Epithelial cell of esophagus (primary cell): ENCODE measurements at places on chromosomes 2 and 18.

GRCh38 chr2:74259191-74259590, 60.8 kb downstream of the MTHFD2 start:
- no peak for DNase-seq

DNA sequence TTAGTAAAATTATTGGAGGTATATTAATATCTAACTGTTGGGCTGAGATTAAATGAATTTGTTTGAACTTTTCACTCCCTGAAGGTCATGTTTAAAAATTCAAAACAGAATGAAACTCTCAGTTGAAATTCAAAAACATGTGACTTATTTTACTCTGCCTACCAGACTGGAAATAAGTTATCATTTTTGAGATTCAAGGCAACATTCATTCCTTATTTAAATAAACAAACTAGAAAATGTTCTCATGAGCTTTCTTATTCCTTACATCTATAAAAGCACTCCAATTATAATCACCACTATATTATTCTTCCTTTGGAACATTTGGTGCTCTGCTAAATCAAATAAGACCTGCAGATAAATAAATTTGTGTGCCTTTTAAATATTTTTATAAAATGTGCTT, 217.8 kb downstream of the CDH2 start:
- DNase-seq, result no peak

GRCh38 chr18:21335927-21336488, 94.0 kb downstream of the GREB1L start:
- no peak for DNase-seq

DNA sequence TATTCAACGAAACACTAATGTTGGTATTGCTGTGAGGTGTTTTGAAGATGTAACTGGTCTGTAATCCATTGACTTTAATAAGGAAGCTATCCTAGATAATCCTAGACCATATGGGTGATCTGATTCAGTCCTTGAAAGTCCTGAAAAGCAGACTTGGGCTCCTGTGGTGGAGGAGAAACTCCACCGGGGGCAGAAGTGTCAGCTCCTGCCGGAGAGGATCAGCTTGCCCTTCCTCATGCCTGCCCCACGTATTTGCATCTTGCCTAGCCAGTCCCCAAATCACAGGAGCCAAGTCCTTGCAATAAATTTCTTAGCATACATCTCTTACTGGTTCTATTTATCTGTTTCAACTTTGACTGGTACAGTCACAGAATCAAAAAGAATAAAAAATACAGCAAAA, 144.2 kb upstream of the DLGAP1 start:
- no peak for DNase-seq

DNA sequence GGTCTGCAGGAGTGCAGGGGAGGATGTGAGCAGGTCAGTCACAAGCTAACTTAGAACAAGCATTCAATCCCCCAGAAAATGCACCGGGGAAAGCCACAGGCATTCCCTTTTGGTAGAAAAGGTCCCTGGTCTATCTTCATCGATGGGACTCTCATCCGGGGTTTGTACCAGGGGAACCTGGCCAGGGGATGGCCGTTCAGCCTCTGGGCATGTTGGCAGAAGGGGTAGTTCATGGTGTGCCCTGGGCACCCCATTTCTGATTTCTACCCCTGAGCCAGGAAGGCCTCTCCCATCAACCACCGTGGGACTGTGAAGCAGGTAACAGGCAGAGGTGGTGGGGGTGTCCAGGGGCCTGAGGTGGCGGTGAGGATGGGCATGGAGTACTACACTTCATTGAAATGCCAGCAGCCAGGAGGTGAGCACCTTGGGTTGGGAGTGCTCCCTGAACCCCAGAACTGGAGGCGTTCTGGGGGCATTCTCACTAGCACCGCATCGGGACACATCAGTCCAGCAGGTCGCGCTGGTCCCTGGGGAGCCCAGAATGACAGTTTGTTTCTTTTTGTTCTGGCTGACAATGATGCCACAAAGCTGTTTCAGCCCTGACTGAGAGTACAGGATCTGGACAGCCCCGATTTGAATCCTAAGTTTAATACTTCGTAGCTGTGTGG, 172.3 kb downstream of the SMAD7 start:
- no peak for DNase-seq

GRCh38 chr2:21281791-21282514, 158.2 kb downstream of the TDRD15 start:
- no peak for DNase-seq

GRCh38 chr2:218089259-218089658, 20.2 kb downstream of the RUFY4 start:
- DNase-seq, result no peak

DNA sequence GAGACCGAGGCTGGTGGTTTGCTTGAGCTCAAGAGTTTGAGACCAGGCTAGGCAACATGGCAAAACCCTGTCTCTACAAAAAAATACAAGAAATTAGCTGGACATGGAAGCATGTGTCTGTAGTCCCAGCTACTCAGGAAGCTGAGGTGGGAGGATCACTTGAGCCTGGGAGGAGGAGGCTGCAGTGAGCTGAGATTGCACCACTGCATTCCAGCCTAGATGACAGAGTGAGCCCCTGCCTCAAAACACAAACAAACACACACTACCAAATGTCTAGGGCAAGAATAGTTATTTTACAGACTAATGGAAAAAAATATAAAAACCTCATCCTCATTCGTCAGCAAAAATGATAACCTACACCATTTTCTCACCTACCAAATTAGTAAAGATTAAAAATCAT, 15.3 kb downstream of the BUB1 start:
- DNase-seq, result no peak

DNA sequence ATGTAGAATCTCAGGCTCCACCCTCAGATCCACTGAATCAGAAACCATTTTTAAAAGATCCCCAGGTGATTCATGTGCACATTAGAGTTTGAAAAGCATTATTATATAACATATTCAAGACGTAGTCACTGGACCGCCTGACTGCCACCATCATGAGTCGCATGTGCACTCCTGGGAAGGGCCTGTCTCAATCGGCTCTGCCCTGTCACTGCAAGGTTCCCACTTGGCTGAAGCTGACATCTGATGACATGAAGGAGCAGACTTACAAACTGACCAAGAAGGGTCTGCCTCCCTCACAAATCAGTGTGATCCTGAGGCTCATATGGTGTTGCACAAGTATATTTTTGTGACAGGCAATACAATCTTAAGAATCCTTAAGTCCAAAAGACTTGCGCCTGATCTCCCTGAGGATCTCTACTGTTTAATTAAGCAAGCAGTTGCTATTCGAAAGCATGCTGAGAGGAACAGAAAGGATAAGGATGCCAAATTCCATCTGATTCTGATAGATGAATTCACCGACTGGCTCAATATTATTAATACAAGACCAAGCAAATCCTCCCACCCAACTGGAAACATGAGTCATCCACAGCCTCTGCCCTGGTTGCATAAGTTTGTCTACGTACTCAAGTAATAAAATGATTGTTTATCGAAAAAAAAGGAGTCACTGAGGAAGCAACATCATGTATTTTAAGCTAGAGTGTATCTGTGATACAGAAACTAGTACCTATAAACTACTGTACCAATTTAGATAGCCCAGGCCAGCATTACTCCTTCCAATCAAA, 26.2 kb downstream of the ATAD2B start:
- DNase-seq, result peak; percentile 89

DNA sequence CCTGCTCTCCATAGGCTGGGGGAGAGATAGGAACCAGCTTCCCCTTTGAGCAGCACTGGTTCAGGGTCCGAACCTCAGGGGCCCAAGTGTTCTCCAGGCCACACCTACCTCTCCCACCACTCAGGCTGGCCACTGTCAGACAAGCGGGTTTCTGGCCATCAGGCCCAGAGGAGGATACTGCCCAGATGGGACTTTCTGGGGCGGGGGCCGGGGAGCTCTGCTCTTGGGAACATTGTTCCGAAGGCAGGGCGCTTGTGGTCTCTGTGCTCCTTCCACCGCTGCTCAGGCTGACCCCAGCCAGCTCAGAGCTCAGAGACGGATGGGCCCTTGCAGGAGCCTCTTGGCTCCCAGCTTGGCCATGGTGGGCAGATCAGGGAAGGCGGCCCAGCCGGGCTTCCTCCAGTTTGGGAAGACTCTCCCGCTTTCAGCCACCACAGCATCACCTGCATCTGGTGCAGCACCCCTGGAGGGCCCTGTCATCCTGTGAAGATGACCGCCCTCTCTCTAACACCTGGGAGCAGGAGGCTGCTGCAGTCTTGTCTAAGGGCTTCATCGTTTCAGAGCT, 5.2 kb upstream of the TRAF3IP1 start:
- no peak for DNase-seq

DNA sequence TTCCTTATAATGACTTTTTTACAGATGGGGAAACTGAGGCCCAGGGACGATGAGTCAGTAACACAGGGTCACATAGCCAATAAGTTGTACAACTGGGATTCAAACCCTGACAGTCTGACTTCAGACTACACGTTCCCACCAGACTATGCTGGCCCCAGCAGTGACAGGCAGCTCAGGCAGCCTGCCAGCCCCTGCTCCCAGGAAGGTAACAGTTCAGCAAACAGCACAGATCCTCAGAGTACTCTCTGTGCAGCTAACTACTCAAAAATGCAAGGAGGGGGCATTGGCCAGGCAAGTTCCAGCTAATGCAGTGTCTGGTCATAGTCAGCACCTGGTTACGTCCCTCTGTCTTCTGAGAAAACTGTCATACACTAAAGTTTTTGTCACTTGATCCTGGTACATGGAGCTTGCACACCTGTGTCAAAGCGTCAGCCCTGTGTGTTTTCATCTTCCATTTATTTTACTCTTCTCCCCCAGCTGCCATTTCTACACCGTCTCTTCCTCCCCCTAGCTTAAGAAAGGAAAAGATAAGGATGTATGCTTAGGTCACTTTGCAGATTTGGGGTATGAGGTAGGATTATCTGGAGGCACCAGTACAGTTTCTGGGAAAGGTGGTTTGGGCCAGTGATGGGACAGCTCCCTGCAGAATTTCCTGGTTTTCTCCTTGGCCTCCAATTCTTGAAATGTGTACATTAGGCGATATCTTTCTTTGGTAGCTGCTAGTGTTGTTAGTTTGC, 4.5 kb downstream of the SMARCAL1 start:
- DNase-seq, result no peak

DNA sequence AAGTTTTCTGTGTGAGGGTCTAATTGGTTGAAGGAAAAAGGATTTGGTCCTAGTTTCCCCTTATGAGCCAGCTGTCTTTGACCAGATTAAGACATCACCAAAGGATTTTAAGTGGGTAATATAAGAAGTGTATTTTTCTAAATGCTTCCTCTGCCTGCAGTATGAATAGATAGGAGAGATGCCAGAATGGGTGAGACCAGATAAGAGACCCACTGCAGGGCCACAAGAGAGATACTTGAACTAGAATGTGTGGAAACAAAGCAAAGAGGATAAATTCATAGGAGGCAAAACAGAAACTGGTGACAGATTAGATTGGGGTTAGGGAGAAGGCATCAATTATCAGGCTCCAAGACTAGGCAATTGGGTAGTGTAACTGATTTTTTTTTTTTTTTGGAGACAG, 1.1 kb upstream of the HDHD2 start:
- no peak for DNase-seq

DNA sequence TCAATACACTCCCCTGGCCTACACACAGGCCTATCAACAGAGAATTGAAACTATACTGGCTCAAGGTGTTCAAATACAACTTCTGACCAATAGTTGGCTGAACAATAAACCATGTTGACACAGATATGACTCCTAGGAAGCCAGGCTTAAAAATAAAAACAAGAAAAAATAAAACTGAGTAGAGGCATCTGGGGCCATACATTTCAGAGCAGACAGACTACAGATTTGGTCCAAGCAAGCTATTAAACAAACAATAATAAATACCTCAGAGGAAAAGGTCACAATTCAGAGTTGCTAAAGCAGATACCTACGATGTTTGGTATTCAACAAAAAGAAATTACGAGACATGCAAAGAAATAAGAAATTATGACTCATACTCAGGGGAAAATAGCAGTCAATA, 132.8 kb upstream of the ACVR2A start:
- no peak for DNase-seq

DNA sequence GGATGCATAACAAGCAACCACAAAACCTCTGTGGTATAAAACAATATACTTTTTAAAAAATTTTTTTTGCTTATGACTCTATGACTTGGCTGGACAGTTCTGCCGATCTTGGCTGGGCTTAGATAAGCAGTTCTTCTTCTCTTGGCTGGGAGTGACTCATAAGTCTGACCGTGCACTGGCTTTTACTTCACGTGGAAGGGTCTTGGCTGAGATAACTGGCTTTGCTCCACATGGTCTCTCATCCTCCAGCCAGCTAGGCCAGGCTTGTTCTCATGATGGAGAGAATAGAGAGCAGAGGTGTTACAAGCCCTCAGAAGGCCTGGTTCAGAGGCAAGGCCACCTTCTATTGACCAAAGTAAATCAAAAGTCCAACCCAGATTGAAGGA, 178.9 kb upstream of the SERPINE2 start:
- peak; percentile 33 for DNase-seq

DNA sequence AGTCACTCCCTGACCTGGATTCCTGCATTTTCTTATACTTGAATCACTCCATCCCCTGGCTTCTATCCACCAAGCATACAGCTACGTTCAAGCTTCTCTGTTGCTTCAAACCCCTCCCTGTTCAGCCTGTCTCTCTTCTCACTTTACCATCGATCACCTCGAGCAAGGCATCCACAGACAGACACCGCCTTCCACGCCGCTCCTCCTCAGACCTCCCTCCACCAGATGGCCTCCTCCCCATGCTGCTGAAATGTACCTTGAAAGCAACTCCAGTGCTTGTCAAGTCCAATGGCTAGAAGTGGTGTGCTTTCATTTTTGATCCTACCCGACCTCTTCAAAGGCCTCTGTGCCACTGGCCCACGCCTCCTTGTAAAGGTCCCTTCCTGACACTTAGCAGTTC, 131.3 kb upstream of the ACAA2 start:
- peak; percentile 11 for DNase-seq

GRCh38 chr2:63842149-63843061, 709 bp downstream of the UGP2 start:
- DNase-seq, result peak; percentile 70

DNA sequence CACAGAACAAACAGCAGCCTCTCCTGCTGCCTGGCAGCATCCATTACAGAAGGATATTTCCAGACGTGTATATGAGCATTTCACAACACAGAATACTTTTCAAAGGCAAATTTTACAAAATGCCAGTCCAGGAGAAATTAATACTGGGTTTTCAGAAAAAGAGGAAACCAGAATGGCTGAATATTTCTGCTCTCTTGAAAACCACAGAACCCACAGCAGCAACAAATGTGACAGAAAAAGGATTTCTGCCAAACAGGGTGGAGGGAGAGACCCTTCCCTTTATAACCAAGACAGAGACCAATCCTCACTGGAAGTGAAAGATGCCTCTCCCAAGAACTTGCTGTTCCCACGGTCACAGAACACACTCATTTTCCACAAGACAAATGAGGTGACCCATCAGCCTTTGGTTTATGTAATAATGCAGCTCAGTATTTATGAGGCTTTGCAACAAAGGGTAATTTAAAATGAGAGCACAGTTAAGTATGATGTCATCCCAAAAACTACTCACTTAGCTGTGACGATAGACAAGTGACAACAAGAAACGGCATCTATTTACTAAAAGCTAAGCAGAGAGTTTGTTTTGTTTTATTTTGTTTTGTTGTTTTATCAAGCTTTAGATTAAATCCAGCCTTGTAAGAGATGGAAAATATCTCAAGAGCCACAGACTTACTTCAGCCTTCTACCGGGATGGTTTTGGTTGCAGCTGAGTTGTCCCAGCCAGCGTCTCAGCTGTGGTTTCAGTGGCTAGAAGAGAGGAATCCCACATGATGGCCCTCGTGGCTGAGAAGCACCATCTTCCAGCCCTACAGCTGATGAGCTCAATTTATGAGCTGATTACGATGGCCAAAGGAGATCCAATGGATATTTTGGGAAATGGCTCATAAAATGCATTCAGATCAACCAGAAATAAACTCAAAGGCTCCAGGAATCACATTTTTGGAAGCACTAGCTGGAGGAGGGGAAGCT, 249.3 kb upstream of the AGAP1 start:
- no peak for DNase-seq
